Posterior vena cava (tissue), 2 donors: ENCODE measurements at places on chromosomes 16 and 17. TPM values are rescaled to one million over a fixed set of nuclear protein-coding genes. Genes with fewer than 3 reads are reported as not detected.

- DNase-seq: no peak
These were observed 407 bp downstream of the MCRIP1 start for GRCh38 chr17:81832608-81833159.

- no peak for DNase-seq
These were observed 948.1 kb downstream of the KCNJ2 start for GRCh38 chr17:71117466-71117865.

GRCh38 chr17:67443931-67444595, 67.0 kb downstream of the PITPNC1 start:
- DNase-seq: no peak

- no peak for DNase-seq
These were observed 615.1 kb downstream of the CDH8 start for GRCh38 chr16:61421111-61421510.

The PLXDC1 gene
- total RNA-seq: 16.0 TPM

DNA sequence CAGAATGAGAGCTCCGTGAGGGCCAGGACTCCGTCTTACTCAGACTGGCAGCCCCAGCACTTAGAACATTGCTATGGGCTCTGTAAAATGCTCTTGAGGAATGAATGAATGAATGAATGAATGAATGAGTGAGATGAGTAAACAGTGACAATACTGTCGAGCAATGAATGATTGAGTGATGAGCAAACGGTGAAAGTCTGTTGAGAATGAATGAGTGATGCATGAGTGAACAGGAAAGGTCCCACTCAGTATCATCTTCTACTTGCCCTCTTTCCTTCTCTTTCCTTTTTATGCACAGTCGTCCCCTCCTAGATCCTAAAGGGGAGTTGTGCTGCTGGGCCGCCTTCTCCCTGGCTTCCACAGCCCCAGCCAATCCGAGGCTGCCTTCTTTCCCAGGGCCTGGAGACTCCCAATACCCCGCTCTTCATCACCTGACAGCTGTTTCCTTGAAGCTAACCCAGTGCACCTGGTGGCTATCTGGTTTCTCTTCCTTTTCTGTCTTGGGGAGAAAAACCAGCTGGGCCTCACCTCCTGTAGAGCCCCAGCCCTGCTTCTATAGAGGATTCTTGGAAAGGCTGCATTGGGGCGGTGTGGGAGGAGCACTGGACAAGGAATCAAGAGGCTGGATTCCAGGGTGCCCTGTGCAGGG, 32.7 kb upstream of the CACNG1 start:
- no peak for DNase-seq

GRCh38 chr17:76404256-76404655, 19.8 kb downstream of the SPHK1 start:
- DNase-seq: no peak

The RGS11 gene
- total RNA-seq: 10.6 TPM

DNA sequence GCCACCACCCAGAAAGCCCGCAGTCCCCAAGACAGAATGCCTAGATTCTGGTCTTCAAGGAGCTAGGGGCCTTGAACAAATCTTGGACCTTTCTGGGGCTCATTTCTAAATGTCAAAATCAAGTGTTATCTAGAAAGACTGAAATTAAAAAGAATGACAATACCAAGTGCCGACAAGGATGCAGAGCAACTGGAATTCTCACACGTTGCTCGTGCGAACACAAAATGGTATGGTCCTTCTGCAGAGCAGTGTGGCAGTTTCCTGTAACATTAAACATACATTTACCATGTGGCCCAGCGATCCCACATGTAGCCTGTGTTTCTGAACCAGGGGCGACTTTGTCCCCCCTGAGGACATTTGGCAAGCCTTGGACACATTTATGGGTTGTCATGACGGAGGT, 137.9 kb downstream of the GAS7 start:
- DNase-seq: peak; percentile 26

GRCh38 chr17:47338026-47338425, 14.3 kb downstream of the EFCAB13 start:
- DNase-seq: no peak

The IL34 gene
- 4.3 TPM for total RNA-seq
